ENCODE measurements at places on chromosomes 6 and 20. TPM values are rescaled to one million over a fixed set of nuclear protein-coding genes. Genes with fewer than 3 reads are reported as not detected.

Gene SPDEF
- not detected for total RNA-seq

Gene NKX2-4
- not detected for total RNA-seq

Gene GRIK2
- 0.89 TPM for total RNA-seq

Gene NPEPL1
- 23.4 TPM for total RNA-seq

Gene RIPOR2
- 4.9 TPM for total RNA-seq

Gene RSPH3
- 13.1 TPM for total RNA-seq

Gene HLA-DPB1
- not detected for total RNA-seq

Gene PTCRA
- total RNA-seq, result not detected

Gene CRISP3
- total RNA-seq, result not detected

DNA sequence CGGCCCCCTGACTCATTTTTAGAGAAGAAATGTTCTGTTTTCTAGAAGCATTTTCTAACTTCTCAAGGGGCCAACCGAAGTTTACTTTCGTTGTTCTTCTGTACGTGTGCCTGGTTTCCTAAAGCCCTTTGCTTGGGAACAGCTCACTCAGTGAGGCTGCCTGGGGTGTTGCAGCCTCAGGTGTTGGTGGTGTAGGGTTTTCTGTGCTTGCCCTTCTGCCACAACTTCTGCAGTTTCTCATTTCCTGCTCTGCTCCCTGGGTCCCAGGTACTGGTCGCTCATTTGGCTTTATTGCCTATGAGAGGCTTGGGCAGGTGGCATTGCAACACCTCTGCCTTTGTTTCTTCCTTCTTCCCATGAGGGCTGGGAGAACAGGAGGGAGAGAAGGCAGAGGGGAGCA is 278.3 kb downstream of the SOX4 start:
- H3K4me1 ChIP-seq, result peaks cover 23% of the 10 kb centered on the region
- no peak overlapping the region for H3K27ac ChIP-seq
- DNase-seq, result no peak
- H3K4me3 ChIP-seq, result no peak overlapping the region
- no peaks in the 10 kb centered on the region for H3K27me3 ChIP-seq
- no peaks in the 10 kb centered on the region for H3K36me3 ChIP-seq

DNA sequence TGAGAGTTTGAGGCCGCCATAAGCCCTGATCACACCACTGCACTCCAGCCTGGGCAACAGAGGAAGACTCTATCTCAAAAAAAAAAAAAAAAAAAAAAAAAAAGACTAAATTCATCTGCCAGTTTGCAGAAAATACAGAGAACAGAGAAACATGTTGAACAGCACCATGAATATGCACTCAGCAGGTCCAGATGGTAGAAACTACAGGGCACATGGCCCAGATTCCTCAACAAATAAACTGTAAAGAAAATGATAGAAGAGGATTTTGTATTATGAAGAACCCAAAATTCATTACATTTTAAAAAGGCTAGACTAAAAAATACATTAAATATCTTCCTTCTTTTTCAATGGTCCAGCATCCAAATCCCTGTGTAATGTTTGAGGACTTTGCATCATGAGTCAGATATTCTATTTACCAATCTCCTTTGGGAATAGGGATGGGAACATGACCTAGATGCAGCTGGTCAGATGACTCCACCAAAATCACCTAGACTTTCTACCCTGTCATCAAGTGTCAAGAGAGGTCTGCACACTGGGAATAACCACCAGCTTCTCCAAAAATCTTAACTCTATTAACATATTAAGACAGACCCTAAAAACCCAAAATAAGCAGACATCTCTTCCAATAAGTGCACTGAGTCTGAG is 189.1 kb upstream of the TCF21 start:
- no peak overlapping the region for H3K27ac ChIP-seq
- peaks cover 5% of the 10 kb centered on the region for H3K36me3 ChIP-seq
- no peaks in the 10 kb centered on the region for H3K27me3 ChIP-seq
- DNase-seq, result no peak

DNA sequence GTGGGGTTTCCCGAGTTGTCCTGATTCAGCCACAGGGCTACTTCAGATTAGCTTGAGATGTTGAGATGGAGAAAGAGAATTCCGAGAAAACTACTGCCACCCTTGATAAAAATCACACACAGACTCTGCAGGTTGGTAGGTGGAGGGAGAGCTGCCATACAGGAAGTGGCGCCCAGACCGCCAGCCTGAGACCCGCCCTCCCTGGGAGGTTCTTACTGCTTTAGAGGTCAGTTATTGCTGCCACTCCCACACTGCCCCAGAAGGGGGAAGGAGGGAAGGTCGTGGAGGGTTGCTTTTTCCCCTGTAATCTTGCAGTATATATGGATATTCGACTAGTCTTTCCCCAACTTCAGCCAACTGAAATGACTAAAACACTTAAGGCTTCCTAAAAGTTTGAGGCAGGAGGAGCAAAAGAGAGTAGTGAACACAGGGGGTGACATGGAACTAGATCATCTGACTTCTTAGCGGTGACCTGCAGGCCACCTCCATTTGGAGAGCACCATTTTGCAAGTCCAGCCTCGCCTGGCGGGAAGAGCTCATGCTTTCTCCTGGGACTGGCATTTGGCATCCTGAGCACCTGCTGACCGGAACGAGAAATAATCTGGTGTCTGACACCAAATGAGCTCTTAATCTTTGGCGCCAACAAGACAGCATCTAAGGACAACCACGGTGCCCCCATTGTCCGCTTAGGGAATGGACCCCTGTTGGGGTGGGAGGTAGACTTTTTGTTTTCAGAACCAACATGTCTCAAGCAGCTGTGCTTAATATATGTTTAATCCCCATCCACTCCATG is 35.7 kb upstream of the SLC22A1 start:
- no peaks in the 10 kb centered on the region for H3K4me1 ChIP-seq
- peaks cover 85% of the 10 kb centered on the region for H3K36me3 ChIP-seq
- H3K4me3 ChIP-seq, result no peak overlapping the region

DNA sequence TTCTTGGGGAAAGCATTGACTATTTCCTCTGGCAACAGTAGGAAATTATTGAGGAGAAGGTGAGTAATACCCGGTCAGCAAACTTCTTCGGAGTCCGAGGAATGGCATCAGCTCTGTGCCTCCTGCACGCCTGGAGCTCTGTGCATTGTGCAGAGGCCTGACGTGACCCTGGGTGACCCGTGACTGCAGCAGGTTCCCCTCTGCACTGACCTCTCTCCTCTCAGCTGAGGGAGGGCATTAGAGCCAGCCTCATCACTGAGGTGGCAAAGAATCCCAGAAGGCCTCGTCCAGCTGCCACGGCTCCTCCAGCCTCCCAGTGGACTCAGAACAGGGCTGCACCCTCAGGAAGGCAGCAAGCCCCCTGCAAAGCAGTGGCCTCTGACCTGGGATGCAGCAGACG is 502.9 kb downstream of the CD83 start:
- H3K4me3 ChIP-seq, result no peak overlapping the region
- H3K27ac ChIP-seq, result no peak overlapping the region
- no peaks in the 10 kb centered on the region for H3K36me3 ChIP-seq
- H3K27me3 ChIP-seq, result no peaks in the 10 kb centered on the region
- DNase-seq, result no peak

DNA sequence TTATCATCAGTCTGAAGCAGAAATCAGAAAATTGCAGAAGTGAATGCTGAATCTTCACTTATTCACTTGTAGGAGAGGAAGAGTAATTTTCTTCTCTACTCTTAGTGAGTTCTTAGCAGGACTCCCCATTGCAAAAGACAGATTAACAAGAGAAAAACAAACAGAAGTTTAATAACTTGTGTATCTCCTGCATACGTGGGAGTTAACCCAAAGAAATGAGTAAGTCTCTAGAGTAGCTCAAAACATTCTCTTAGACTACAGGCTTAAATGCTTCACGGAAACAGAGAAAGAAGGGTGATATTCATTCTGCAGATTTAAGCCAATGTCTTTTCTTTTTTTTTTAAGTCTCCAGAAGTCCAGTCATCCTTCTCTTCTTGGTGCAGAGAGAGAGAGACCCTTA is 97.9 kb upstream of the TMEM181 start:
- no peak overlapping the region for H3K27ac ChIP-seq
- no peak overlapping the region for H3K4me3 ChIP-seq
- H3K27me3 ChIP-seq, result no peaks in the 10 kb centered on the region
- peaks cover 83% of the 10 kb centered on the region for H3K36me3 ChIP-seq

GRCh38 chr6:96460052-96460700 is 61.4 kb upstream of the UFL1 start:
- H3K27ac ChIP-seq, result no peak overlapping the region
- H3K27me3 ChIP-seq, result peaks cover 21% of the 10 kb centered on the region
- no peak for DNase-seq
- no peak overlapping the region for H3K4me3 ChIP-seq
- no peaks in the 10 kb centered on the region for H3K4me1 ChIP-seq

GRCh38 chr6:3948866-3949265 is 99.7 kb downstream of the FAM50B start:
- H3K4me1 ChIP-seq, result no peaks in the 10 kb centered on the region
- no peaks in the 10 kb centered on the region for H3K27me3 ChIP-seq
- H3K36me3 ChIP-seq, result no peaks in the 10 kb centered on the region
- H3K4me3 ChIP-seq, result no peak overlapping the region

GRCh38 chr6:16677458-16677857 is 83.8 kb downstream of the ATXN1 start:
- H3K36me3 ChIP-seq, result peaks cover 6% of the 10 kb centered on the region
- no peak overlapping the region for H3K4me3 ChIP-seq
- peak overlapping the region; percentile 85 for H3K27ac ChIP-seq
- no peaks in the 10 kb centered on the region for H3K27me3 ChIP-seq
- peaks cover 29% of the 10 kb centered on the region for H3K4me1 ChIP-seq

- H3K36me3 ChIP-seq, result no peaks in the 10 kb centered on the region
- H3K4me3 ChIP-seq, result no peak overlapping the region
- no peaks in the 10 kb centered on the region for H3K4me1 ChIP-seq
- H3K27ac ChIP-seq, result no peak overlapping the region
- DNase-seq, result peak; percentile 57
These were observed 23.1 kb upstream of the UBE2J1 start for GRCh38 chr6:89375427-89376267.

- H3K27me3 ChIP-seq, result no peaks in the 10 kb centered on the region
- H3K4me3 ChIP-seq, result peak overlapping the region; percentile 50
- DNase-seq, result peak; percentile 71
- H3K36me3 ChIP-seq, result no peaks in the 10 kb centered on the region
These were observed 25.6 kb upstream of the MC3R start for GRCh38 chr20:56222945-56223344.

DNA sequence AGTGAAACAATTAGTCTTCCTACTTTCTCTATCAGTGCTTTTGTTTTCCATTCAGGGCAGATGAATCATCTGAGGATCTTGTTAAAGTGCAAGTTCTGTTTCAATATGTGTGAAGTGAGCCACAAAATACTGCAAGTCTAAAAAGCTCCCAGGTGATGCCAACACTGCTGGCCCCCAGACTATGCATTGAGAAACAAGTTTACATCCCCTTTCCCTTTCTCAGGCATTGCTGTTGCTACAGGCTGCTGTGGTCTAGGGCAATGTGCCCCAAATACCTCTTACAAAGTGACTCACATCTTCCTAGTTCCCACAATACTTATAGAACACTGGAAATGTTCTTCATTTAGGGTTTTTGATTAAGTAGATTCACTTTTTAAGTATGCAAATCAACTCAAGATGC is 31.8 kb downstream of the ABRACL start:
- H3K4me1 ChIP-seq, result no peaks in the 10 kb centered on the region
- H3K36me3 ChIP-seq, result no peaks in the 10 kb centered on the region
- no peaks in the 10 kb centered on the region for H3K27me3 ChIP-seq
- DNase-seq, result peak; percentile 61

DNA sequence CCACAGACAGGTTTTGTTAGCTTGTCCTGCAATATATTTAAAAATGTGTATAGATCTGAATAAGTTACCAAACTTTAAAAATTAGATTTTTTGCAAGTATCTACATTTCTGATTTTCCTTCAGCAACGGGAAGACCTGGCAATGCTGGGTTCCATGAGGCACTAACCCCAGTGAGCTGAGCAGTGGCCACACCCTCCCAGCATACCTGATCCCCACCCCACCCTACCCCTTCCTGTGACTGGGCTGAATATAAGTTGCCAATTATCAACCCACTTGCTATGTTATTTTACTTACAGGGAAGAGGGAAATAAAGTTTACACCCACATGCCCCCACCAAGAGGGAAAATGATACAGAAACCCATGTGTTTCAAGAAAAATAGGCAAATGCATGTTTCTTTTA is 70.3 kb upstream of the RALGAPA2 start:
- no peaks in the 10 kb centered on the region for H3K27me3 ChIP-seq
- no peak overlapping the region for H3K4me3 ChIP-seq
- no peak for DNase-seq

GRCh38 chr20:39473536-39473935 is 511.4 kb downstream of the DHX35 start:
- DNase-seq, result no peak
- H3K4me1 ChIP-seq, result no peaks in the 10 kb centered on the region
- no peak overlapping the region for H3K27ac ChIP-seq
- H3K36me3 ChIP-seq, result no peaks in the 10 kb centered on the region

DNA sequence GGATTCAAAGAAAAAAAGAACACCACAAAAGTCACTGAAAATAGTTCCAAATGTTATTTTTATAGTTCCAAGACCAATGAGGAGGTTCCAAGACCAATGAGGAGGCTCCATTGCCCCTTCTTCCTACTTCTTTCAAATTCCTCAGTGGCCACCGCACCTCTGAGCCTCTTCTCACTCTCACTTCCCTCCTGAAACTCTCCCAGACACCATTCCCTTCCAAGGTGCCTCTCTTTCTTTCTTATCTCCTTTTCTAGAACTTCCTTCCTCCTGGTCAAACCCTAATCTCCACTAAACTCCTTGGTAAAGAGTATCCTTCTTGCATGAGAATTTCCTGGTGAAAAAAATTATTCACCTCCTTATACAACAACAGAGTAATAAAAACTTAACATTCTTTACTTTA is 20.4 kb upstream of the MCUR1 start:
- peaks cover 14% of the 10 kb centered on the region for H3K27me3 ChIP-seq
- no peak overlapping the region for H3K4me3 ChIP-seq
- DNase-seq, result no peak
- H3K4me1 ChIP-seq, result no peaks in the 10 kb centered on the region
- H3K27ac ChIP-seq, result no peak overlapping the region
- no peaks in the 10 kb centered on the region for H3K36me3 ChIP-seq

GRCh38 chr6:101083533-101084175 is 202.5 kb upstream of the ASCC3 start:
- H3K4me1 ChIP-seq, result peaks cover 28% of the 10 kb centered on the region
- no peaks in the 10 kb centered on the region for H3K27me3 ChIP-seq
- peak overlapping the region; percentile 52 for H3K27ac ChIP-seq
- no peaks in the 10 kb centered on the region for H3K36me3 ChIP-seq

DNA sequence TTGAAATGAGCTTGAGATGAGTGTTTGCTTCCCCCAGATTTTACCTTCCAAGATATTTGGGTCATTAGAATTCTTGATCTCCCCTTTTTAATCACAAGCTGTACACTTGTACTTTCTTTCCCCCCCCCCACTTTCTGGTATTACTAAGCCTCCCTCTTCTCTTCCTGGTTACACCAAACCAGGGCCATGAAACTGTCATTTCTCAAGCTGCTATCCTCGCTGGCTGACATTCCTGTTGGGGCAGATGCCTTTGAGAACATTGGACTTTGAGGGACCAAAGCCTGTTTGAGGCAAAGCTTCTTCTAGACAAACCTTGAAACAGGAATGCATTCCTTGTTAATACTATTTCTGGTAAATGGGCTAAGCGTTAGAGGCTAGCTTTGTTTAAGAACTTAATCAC is 32.3 kb upstream of the MAP3K7 start:
- no peaks in the 10 kb centered on the region for H3K36me3 ChIP-seq
- H3K4me3 ChIP-seq, result no peak overlapping the region
- H3K27ac ChIP-seq, result no peak overlapping the region
- DNase-seq, result no peak
- no peaks in the 10 kb centered on the region for H3K4me1 ChIP-seq
